PC-9 (cell line): ENCODE measurements at places on chromosomes 1 and 21. TPM values are rescaled to one million over a fixed set of nuclear protein-coding genes. Genes with fewer than 3 reads are reported as not detected.

- no peaks in the 10 kb centered on the region for H3K4me1 ChIP-seq
- no peak overlapping the region for H3K27ac ChIP-seq
- no peaks in the 10 kb centered on the region for H3K36me3 ChIP-seq
- H3K27me3 ChIP-seq: peaks cover 8% of the 10 kb centered on the region
Observed at GRCh38 chr1:208864366-208864965, 620.3 kb upstream of the PLXNA2 start.

DNA sequence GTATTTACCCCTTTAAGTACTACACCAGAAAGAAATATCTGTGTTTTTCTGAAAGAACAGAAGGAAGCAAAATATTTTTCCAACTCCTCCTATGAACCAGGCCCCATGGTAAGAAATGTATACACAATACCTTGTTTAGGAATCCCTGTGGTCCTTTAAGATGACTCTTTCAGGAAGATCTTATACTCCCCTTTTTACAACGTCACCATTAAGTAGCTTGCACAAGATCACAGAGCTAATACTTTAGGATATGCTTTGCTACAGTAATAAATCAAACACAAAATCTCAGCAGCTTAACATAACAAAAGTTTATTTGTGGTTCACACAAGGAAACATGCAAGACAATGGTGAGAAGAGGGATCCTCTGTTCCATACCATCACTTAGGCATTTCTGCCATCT is 8.8 kb upstream of the LAMB3 start:
- H3K4me3 ChIP-seq: no peak overlapping the region
- H3K4me1 ChIP-seq: peaks cover 37% of the 10 kb centered on the region

Gene SH2D1B
- total RNA-seq: not detected in 2 replicates

DNA sequence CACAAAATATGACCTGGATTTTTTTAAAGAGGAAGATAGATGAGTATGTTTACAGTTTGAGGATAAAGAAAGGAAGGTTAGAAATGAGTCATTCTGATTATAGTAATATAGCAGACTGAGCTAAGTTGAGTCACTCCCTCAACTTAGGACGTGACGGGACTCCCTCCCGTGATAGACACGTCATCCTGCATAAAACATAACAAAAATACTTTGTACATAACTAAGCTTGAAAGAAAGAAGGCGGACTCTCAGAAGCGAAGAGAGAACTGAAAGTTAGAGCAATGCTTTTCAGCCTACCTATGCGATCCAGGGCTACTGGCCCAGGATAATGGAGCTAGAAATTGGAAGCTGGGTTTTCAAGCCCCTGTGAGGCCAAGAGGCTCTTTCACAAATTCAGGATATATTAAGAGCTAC is 53.0 kb upstream of the DESI2 start:
- H3K36me3 ChIP-seq: no peaks in the 10 kb centered on the region
- peak; percentile 91 for DNase-seq
- peaks cover 18% of the 10 kb centered on the region for H3K4me1 ChIP-seq

DNA sequence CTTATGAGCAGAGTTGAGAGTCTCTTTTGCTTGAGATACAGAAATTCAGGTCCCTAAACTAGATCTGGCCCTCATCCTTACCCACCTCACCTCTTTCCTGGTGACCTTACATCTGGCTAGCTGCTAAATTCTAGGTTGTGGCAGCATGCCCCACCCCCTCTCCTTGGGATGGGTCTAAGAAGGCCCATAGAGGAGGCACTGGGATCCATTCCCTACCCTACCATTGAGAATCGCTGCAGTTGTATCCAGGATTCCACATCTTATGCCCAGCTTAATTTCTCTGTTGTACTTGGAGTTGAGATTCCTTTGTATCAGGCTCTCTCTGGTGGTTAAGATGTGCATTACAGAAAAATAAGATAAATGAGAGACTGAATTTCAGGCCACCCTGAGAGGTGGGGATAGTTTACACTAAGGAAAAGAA is 9.5 kb upstream of the TMEM39B start:
- no peaks in the 10 kb centered on the region for H3K27me3 ChIP-seq
- no peak overlapping the region for H3K4me3 ChIP-seq
- peak overlapping the region; percentile 21; the same call in 1 of the 2 replicates for H3K27ac ChIP-seq
- H3K4me1 ChIP-seq: peaks cover 24% of the 10 kb centered on the region
- no peak for DNase-seq
- H3K36me3 ChIP-seq: peaks cover 25% of the 10 kb centered on the region; the same call in 1 of the 2 replicates

GRCh38 chr1:12126781-12127180 is 40.0 kb upstream of the TNFRSF1B start:
- no peaks in the 10 kb centered on the region for H3K27me3 ChIP-seq
- no peaks in the 10 kb centered on the region for H3K36me3 ChIP-seq
- H3K4me3 ChIP-seq: no peak overlapping the region
- no peak for DNase-seq
- H3K27ac ChIP-seq: no peak overlapping the region

DNA sequence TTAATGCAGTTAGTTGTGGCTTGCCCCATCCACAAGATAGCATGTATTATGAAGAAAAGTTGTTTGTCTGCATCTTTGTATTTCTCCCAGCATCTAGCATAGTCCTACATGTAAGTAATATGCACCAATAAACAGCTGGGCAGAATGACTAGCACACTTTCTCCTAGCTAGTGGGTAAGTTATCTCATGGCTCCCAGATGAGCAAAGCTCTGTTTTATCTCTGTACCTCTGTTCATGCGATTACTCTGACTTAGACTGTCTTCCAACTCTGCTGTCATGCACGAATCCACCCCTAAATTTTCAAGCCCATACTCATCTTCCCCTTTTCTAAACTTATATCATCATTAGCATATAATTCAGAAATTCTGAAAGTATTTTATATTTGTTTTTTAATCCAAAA is 37.5 kb upstream of the KCTD3 start:
- no peak overlapping the region for H3K27ac ChIP-seq
- H3K4me3 ChIP-seq: no peak overlapping the region
- H3K4me1 ChIP-seq: no peaks in the 10 kb centered on the region
- H3K36me3 ChIP-seq: no peaks in the 10 kb centered on the region

DNA sequence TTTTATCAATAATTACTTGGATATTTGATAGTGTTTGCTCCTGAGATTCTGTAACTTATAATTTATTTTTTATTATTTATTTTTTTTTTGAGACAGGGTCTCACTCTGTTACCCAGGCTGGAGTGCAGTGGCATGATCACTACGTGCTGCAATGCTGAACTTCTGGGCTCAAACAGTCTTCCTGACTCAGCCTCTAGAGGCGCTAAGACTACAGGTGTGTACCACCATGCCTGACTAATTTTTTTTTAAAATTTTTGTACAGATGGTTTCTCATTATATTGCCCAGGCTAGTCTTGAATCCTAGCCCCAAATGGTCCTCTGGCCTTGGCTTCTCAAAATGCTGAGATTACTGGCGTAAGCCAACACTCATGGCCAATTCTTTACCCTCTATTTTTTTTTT is 845.5 kb upstream of the ADGRL4 start:
- H3K36me3 ChIP-seq: no peaks in the 10 kb centered on the region
- no peak overlapping the region for H3K27ac ChIP-seq
- DNase-seq: no peak
- H3K27me3 ChIP-seq: no peaks in the 10 kb centered on the region
- no peak overlapping the region for H3K4me3 ChIP-seq
- no peaks in the 10 kb centered on the region for H3K4me1 ChIP-seq

GRCh38 chr21:37455504-37455911 is 88.9 kb downstream of the DYRK1A start:
- no peak overlapping the region for H3K4me3 ChIP-seq
- no peaks in the 10 kb centered on the region for H3K36me3 ChIP-seq
- H3K27ac ChIP-seq: peak overlapping the region; percentile 34
- no peaks in the 10 kb centered on the region for H3K27me3 ChIP-seq

DNA sequence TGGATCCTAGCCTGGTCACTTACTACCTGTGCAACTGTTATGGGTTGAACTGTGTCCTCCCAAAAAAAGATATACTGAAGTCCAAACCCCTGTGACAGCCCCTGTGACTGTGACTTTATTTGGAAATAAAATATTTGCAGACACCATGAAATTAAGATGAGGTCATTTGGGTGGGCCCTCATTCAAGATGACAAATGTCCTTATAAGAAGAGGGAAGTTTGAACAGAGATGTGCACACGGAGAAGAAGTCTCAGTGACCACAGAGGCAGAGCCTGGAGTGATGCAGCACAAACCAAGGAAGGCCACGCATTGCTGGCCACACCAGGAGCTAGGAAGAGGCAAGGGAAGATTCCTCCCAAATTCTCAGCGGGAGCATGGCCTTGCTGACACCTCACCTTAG is 249.7 kb upstream of the RUNX1 start:
- no peaks in the 10 kb centered on the region for H3K36me3 ChIP-seq
- H3K4me1 ChIP-seq: peaks cover 12% of the 10 kb centered on the region
- no peak overlapping the region for H3K4me3 ChIP-seq
- H3K27ac ChIP-seq: no peak overlapping the region
- no peak for DNase-seq

DNA sequence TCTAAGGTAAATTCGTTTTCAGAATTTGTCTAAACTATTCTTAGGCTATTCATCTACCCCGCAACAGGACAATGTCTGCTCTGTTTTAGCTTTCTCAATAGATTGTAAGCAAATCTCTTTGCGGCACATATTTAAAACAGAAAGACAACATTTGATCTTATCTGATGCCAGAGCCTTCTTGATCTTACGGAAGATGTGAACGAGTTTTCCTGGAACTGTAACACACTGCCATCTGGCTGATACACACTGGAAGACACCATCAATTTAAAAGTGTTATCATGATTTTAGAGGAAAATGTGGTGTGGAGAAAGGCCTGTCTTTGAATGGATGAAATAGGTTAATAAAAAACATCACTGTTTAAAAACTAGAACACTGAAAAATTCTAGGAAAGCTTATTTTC is 36.1 kb downstream of the COA6 start:
- DNase-seq: no peak
- H3K4me3 ChIP-seq: no peak overlapping the region

Gene FASLG
- total RNA-seq: not detected in 2 replicates

GRCh38 chr1:58096714-58097113 is 449.8 kb downstream of the OMA1 start:
- no peak overlapping the region for H3K4me3 ChIP-seq
- no peaks in the 10 kb centered on the region for H3K36me3 ChIP-seq
- no peak for DNase-seq
- no peaks in the 10 kb centered on the region for H3K4me1 ChIP-seq
- no peak overlapping the region for H3K27ac ChIP-seq
- H3K27me3 ChIP-seq: peaks cover 13% of the 10 kb centered on the region

GRCh38 chr1:74396933-74397332 is 115.5 kb downstream of the LRRC53 start:
- no peak overlapping the region for H3K27ac ChIP-seq
- no peaks in the 10 kb centered on the region for H3K27me3 ChIP-seq
- no peak for DNase-seq
- H3K4me1 ChIP-seq: no peaks in the 10 kb centered on the region
- no peak overlapping the region for H3K4me3 ChIP-seq

Gene TLCD4
- total RNA-seq: 11.2 TPM in 2 replicates

Gene SLAMF6
- total RNA-seq: not detected in 2 replicates

GRCh38 chr21:44564886-44565598 is 6.4 kb upstream of the KRTAP10-3 start:
- H3K4me1 ChIP-seq: no peaks in the 10 kb centered on the region
- no peaks in the 10 kb centered on the region for H3K36me3 ChIP-seq
- peaks cover 43% of the 10 kb centered on the region; the same call in 1 of the 2 replicates for H3K27me3 ChIP-seq
- no peak overlapping the region for H3K4me3 ChIP-seq
- H3K27ac ChIP-seq: no peak overlapping the region

Gene HMGCL
- total RNA-seq: 43.2 and 53.4 TPM in 2 replicates

GRCh38 chr21:35394634-35395369 is 345.7 kb upstream of the RUNX1 start:
- no peak overlapping the region for H3K4me3 ChIP-seq
- H3K36me3 ChIP-seq: no peaks in the 10 kb centered on the region
- H3K27me3 ChIP-seq: no peaks in the 10 kb centered on the region
- H3K27ac ChIP-seq: no peak overlapping the region

- H3K36me3 ChIP-seq: no peaks in the 10 kb centered on the region
- no peaks in the 10 kb centered on the region for H3K27me3 ChIP-seq
- H3K4me1 ChIP-seq: no peaks in the 10 kb centered on the region
- DNase-seq: no peak
- H3K4me3 ChIP-seq: no peak overlapping the region
- H3K27ac ChIP-seq: no peak overlapping the region
Observed at GRCh38 chr1:247175458-247175857, 3.6 kb upstream of the ZNF124 start.

Gene COL24A1
- total RNA-seq: 0.08 and 0.15 TPM in 2 replicates

Gene NBPF19
- 13.4 and 17.0 TPM in 2 replicates for total RNA-seq

GRCh38 chr1:235105051-235106043 is 23.3 kb downstream of the TOMM20 start:
- DNase-seq: no peak
- no peak overlapping the region for H3K27ac ChIP-seq
- H3K36me3 ChIP-seq: peaks cover 13% of the 10 kb centered on the region
- no peaks in the 10 kb centered on the region for H3K27me3 ChIP-seq
- no peak overlapping the region for H3K4me3 ChIP-seq

DNA sequence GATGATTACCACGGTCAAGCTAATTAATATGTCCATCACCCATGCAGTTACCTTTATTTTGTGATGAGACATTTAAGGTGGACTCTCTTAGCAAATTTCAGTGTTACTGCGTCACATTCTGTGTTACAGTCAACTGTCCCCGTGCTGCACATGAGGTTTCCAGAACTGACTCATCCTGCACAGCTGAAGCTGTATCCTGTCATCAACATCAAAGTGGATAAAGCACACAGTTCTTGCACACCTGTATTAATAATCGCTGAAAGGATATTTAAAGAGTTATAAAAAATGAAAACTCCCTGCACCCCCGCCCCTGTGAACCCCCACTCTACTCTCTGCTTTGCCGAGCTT is 3.4 kb upstream of the KRTAP10-5 start:
- DNase-seq: no peak
- no peaks in the 10 kb centered on the region for H3K36me3 ChIP-seq
- peaks cover 28% of the 10 kb centered on the region for H3K27me3 ChIP-seq
- H3K4me1 ChIP-seq: no peaks in the 10 kb centered on the region

Gene MOV10
- total RNA-seq: 73.7 and 78.3 TPM in 2 replicates

DNA sequence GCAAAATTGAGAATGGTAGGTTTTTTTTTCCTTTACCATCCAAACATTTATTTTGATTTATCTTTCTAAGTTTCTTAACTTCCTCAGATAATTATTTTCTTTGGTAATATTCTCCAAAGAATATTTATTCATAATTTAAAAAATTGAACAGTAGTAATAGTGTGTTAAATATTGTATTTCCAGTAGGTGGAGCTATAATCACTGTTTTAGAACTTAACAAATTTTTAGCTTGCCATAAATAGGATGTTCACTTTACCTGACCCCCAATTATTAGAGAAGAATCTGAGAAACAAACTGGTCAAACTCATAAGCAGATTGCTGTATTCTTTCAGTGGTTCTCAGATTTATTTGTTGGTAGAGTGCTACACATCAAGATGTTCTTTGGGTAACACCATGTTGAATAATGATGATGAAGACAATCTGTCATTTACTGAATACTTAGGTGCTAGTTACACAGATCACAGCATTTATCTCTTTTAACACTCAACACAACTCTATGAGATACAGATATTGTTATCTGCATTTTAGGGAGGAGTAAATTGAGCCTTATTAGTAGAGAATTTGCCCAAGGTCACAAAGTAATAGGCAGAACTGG is 82.4 kb upstream of the GPR88 start:
- no peak for DNase-seq
- no peaks in the 10 kb centered on the region for H3K36me3 ChIP-seq
- H3K4me3 ChIP-seq: no peak overlapping the region
- no peaks in the 10 kb centered on the region for H3K4me1 ChIP-seq
- no peaks in the 10 kb centered on the region for H3K27me3 ChIP-seq

Gene KIF2C
- 103 and 119 TPM in 2 replicates for total RNA-seq

Gene TMEM201
- 17.2 and 17.4 TPM in 2 replicates for total RNA-seq

Gene CFAP141
- not detected in 2 replicates for total RNA-seq
